Motor neuron (in vitro differentiated cells): ENCODE measurements at places on chromosomes 2 and 18. TPM values are rescaled to one million over a fixed set of nuclear protein-coding genes. Genes with fewer than 3 reads are reported as not detected.

GRCh38 chr18:62281684-62282083, 43.4 kb upstream of the TNFRSF11A start:
- no peak for ATAC-seq

The MYO1B gene
- 61.0 and 71.4 TPM in 2 replicates for total RNA-seq

The RETSAT gene
- 52.8 and 61.9 TPM in 2 replicates for total RNA-seq

- ATAC-seq, result no peak
These were observed 134.7 kb upstream of the MGAT5 start for GRCh38 chr2:134119117-134119712.

The GPN1 gene
- 28.3 and 30.7 TPM in 2 replicates for total RNA-seq

The PAX3 gene
- 12.8 and 20.1 TPM in 2 replicates for total RNA-seq

The SERPINB10 gene
- total RNA-seq, result not detected in 2 replicates

DNA sequence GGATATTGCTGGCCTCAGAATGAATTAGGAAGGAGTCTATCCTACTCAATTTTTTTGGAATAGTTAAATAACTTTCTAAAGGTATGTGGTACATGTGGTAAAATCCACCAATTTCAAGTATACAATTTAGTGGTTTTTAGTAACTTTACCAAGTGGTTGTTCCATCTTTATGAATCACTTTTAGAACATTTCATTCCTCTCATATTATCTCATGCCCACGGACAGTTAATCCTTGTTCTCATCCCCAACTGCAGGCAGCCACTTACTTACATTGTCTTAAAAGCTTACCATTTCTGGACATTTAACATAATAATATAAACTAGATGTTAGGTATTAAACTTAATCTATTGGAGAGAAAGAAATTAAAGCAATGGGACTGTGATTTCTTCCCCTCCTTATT, 146.3 kb upstream of the ZC3H15 start:
- ATAC-seq, result no peak

DNA sequence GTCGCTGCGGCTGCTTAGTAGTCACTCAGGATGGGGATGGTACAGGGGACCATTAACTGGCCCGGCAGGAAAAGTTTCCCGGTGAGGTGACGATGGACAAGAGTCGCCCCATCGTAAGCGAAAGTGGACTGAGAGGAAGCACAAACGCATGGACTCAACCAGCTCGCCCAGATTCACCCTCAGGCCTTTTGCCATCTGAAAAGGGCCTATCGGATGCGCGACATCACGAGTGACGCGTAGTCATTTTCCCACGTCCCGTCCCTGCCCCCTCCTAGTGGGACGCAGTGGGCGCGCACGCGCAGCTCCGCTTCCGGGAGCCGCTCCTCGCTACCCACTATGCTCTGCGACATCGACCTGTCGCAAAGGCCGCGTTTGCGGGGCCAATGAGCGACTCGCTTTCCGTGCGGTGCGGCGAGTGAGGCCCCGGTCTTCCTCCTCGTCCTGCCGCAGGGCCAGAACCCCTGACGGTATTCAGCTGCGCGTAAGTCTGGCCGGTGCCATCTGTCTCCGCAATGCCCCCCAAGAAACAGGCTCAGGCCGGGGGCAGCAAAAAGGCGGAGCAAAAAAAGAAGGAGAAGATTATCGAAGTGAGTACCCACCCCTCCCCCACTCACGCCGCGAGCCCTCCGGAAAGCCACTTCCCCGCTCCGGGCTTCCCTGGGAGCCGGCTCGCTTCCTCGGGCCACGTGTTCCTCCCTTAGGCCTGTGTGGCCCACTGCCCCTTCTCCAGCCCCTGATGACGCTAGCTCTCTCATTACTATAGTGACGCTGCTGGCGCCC, at the start of gene ZC3H15:
Gene ZC3H15, plus strand, starts transcription at position 390 of the 780 bp plus-strand sequence. Its CDS starts 123 bp downstream, at position 513.
- peak; percentile 86 for ATAC-seq

The LIMS4 gene
- 4.0 and 4.1 TPM in 2 replicates for total RNA-seq

- no peak for ATAC-seq
These were observed 29.5 kb downstream of the TTC32 start for GRCh38 chr2:19872302-19872701.

- no peak for ATAC-seq
These were observed 281.3 kb downstream of the AGPS start for GRCh38 chr2:177673602-177674595.

DNA sequence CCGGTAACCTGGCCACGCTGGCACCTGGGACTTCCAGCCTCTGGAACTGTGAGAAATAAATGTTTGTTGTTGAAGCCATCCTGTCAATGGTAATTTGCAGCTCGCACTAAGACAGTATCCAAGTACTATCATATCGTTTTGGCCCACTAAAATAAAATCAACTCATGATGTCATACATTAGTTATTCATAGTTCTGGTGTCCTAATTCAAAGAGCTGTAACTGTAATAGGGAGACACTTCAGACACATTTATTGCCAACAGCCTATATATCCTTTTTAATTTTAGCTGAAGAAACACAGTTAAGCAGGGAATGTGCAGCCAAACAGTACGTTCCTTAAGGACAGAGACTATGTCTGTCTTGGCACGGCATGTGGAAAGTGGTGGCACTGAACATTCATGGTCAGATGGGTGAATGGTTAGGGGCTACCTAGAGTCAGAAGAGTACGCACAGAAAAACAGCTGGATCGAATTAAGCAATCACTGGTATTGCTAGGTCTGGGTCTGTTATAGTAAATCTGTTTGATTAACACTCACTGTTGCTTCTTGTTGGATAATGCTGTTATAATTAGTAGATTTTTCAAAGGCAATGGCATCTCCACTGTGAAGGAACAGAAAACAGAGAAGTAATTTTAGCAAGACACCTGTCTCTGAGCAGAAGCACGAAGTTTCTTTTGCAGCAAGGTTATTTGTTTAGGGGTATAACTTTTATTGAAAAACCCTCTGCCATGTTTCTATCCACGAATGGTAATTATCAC, 41.3 kb upstream of the CREG2 start:
- no peak for ATAC-seq

DNA sequence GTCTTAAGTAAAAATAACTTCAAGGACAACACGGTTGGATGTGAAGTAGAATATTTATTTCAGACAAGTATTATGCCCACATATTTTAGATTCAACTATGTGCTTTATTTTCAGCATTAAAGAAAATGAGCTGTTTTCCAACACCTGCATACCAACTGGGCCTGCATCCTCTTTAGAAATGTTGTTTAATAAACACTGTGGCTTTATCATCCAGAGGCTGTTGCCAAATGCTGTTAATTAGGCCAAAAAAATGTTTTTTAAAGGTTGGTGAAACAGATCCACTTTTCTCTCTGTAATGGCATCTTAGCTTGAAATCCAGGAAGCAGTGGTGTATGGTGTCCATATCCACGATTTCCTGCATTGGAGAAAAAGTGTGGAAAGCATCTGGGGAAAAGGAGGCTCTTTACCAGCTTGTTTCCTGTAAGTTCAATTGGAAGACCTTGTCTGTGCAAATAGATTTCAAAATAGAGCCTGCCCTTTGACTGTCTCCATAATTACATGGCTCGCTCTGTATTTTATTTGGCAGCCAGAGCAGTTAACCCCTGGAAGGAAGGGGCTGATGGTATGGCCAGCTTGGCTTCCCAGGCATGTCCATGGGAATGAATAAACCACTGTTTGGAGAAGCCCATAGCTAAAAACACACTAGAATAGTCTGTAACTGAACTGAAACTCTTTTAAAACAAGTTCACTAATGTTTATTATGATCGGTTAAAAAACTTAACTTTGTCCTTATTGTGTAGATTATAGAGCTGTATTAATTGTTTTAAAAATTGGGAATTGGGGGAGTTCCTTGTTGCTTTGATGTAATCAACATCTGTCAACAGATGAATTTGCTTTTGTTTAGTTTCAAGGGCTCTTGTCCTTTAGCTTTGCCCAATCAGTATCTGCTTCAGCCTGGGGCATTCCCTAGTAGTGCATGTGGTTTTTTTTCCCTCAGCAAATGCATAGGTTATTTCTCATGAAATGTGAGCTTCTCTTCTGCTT, 33.0 kb upstream of the DLX1 start:
- no peak for ATAC-seq
